Endothelial cell of coronary artery (primary cell): ENCODE measurements at places on chromosomes 7 and 10. TPM values are rescaled to one million over a fixed set of nuclear protein-coding genes. Genes with fewer than 3 reads are reported as not detected.

The RUFY2 gene
- total RNA-seq: 16.6 and 22.6 TPM in 2 replicates

The NEUROG3 gene
- not detected in 2 replicates for total RNA-seq

The SMKR1 gene
- 0.28 and 0.54 TPM in 2 replicates for total RNA-seq

The PRSS2 gene
- 2.0 TPM in 1 of 2 replicates, not detected in the other for total RNA-seq

The TMEM196 gene
- total RNA-seq: not detected in 2 replicates

The SPAG6 gene
- not detected in 2 replicates for total RNA-seq

The MMRN2 gene
- total RNA-seq: 316 and 430 TPM in 2 replicates

The C7orf33 gene
- total RNA-seq: not detected in 2 replicates

The ASB15 gene
- total RNA-seq: not detected in 2 replicates

The STK17A gene
- 74.4 and 75.9 TPM in 2 replicates for total RNA-seq

The CALML3 gene
- total RNA-seq: not detected in 2 replicates

The AP1S1 gene
- 154 and 216 TPM in 2 replicates for total RNA-seq

The CNPY1 gene
- total RNA-seq: not detected in 2 replicates

The RAB19 gene
- 0.27 TPM in 1 of 2 replicates, not detected in the other for total RNA-seq
